ENCODE measurements at places on chromosomes 4 and X.

GRCh38 chr4:30181918-30182317, 538.3 kb upstream of the PCDH7 start:
- no peak for DNase-seq

DNA sequence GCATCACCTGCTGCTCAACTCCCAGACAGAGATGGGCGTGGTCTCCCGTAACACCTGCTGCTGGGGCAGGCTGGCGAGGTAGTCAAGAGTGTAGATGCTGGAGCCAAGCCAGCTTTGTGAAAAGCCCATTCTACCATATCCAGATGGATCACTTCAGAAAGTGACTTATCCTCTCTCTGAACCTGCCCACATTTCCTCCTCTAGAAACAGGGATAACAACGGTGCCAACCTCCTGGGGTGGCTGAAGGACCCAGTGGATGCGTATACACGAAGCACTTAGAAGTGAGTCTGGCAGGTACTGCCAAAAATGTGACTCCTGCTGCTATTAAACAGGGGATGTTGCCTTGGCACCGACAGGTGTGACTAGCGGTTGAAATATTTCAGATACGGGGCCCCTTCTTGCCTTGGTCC, 95.8 kb downstream of the SORBS2 start:
- no peak for DNase-seq

GRCh38 chr4:41795796-41796385, 47.4 kb upstream of the PHOX2B start:
- DNase-seq, result no peak

GRCh38 chr4:139782926-139783522, 117.4 kb downstream of the MGST2 start:
- no peak for DNase-seq

DNA sequence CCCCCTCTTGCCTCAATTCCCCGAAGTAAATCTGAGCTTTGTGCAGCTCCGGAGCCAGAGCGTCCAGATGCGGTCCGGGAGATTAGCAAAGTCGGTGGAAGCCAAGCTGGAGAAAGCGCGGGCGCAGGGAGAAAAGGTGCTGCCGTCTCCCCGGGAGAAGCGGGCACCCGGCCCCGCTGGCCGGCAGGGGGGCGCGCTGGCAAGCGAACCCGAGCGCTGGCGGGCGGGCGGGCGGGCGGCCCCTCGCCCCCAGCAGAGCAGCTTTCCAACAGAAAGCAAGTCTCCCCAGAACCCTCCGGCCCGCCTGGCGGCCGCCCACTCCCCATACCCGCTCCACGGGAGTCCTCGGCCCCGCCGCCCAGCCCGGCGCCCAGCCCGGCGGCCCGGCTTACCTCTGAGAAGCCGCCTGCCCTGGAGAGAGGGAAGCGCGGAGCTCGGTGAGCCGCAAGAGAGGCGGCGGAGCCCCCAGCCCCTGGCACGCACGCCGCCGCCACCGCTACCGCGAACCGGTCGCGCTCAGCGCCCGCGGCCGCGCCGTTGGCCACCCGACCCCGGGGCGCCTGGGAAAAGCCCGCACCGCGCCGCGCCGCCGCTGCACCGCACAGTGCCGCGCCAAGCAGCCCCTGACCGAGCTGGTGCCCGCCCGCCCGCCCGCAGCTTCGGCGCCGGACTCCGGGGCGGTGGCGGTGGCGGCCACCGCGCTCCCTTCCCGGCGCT, 529 bp upstream of the CITED1 start:
- peak; percentile 26 for DNase-seq

DNA sequence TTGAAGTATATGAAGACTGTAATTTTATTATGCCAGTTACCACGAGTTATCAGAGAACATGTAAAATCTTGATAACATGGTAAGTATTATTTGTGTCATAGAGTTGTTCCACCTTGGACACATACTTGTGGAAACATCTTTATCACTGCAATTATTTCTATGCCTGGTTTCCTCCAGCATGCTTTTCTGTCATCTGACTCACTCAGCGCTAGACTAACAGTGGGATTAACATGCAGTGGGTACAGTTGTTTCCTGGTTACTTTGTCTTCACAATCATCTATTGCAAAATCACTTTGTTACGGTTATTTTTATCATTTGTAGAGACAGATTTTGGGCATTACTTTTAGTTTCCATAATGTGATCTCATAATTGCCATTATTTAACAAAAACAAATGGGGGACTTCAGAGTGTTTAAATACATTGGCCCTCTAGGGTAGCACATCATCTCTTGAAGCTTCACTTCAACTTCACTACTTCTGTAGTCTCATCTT, at the start of gene STATH:
Gene STATH (plus strand): TSS at position 441 of the 491 bp plus-strand sequence. CDS start 2,472 bp downstream, outside the sequence.
- no peak for DNase-seq

DNA sequence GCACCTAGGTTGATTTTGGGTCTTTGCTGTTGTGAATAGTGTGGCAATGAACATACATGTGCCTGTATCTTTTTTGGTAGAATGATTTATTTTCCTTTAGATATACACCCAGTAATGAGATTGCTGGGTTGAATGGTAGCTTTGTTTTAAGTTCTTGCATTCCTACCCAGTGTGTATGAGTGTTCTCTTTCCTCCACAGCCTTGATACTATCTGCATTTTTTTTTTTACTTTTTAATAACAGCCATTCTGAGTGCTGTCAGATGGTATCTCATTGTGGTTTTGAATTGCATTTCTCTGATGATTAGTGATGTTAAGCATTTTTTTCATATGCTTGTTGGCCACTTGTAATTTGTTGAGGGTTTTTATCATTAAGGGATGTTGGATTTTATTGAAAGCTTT, 351.8 kb upstream of the GNPDA2 start:
- DNase-seq, result no peak

DNA sequence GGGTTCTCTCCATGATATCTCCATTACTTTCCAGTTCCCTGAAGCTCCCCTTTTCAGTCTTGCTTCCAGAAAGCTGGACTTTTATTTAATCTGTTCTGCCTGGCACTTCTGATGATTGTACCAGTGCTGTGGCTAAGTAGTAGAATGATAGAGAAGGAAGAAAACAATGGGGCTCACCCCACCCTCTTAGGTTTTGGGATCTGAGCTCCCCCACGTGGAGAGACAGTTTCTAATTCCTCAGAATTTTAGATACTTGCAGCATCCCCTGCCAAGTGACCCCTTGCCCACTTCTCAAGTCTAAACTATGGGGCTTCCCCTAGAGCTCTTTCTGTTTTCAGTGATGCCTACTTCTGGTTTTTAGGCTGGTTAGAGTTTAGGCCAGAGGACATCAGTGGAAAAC, 73.9 kb downstream of the GC start:
- DNase-seq, result no peak

- DNase-seq, result peak; percentile 25
These were observed 93.6 kb downstream of the CORIN start for GRCh38 chr4:47744253-47744652.

DNA sequence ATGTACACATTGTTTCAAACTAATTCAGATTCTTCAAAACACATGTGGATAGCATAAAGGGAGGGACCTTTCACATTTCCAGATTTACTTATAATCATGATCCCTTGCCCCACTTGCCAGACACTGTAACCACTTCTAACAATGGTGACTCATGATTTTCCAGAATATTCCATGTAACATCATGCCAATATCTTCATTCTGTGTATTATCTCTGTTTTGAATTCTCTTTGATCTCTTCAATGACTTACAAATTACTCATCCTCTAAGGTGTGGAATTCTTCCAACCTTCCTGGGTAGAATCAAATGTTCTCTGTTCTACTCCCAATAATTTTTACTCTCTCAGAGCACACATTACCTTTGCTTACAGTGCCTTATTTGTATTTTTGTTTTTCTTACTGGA, 517.1 kb downstream of the PCDH7 start:
- no peak for DNase-seq

- DNase-seq, result no peak
These were observed 318.4 kb upstream of the GIMD1 start for GRCh38 chr4:106687026-106687425.

GRCh38 chrX:29215251-29215650, 628.0 kb downstream of the IL1RAPL1 start:
- no peak for DNase-seq

All from RPMI7951 (cell line).